ENCODE measurements at places on chromosomes 7 and 10.

DNA sequence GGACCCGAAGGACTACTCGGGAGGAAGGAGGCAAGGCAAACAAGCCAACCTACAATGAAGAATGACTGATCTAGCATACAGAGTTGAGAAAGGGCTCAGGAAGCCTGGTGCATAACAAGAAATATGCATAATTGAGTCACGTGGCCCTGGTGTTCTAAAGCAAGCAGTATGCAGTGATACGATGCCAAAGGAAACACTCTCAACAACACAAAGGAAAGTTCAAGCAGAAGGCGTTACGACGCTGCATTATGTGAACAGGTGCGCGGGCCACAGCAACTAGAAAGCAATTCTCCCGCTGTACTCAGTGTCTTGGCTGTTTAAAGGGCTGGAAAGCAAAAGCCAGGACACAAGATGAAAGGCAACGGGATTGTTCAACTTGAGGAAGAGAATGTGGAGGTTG is 100.8 kb downstream of the PRTFDC1 start:
- DNase-seq: no peak

DNA sequence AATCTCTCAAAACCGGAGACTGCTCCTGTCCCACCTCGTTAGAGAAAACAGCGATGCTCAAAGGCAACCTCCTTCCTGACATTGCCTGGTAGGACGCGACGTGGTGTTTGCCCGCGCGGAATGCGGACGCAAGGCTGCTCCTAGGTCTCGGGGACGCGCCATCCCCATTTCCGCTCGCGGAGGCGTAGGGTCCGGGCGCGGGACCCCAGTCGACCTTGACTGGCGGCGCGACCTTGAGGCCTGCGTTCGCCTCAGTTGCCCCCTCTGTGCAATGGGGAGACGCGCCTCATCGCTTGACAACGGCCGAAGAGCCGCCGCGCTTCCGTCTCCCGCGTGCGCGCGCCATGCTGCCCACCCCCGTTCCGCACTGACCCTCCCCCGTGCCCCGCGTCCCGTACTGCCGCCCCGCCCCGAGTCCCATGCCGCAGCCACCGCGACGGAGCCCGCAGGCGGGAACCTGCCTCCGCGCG is 412 bp upstream of the PPIA start:
- no peak for DNase-seq

DNA sequence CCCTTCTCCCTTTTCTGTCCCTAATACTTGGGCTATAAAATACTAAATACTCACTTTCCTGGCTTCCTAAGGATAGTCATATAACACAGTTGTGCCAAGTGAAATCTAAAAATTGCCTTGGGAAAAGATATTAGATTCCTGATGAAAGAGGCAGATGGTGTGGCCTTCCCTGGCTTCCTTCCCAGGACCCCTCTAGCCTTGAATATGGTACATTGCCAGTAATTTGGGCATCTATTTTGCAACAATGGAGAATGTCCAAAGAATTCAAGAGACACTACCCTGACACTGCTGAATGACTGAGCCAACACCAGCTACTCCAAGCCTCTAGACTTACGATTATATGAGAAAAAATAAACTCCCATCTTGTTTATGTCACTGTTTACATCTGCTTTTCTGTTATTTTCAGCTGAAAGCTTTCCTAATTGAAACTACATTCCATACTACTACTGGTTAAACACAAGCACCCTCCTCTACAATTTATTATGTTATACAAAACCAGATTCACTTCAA is 17.9 kb downstream of the COPG2 start:
- no peak for DNase-seq

DNA sequence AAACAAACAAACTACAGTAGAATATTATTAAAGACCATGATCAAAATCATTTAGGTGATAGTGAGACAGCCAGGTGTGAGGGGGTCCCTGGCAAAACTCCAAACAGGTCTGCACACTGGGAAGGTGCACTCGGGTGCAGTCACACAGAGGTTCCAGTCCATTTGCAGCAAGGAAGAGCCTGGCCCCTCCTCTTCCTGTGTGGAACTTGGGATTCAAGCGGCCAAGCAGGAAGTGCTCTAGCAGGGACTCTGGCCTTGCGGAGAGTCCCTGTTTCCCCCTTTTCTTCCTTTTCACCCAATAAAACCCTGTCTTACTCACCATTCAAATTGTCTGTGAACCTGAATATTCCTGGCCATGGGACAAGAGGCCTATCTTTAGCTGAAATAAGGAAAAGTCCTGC is 181.8 kb downstream of the LRRTM3 start:
- DNase-seq: no peak

- DNase-seq: no peak
Observed at GRCh38 chr10:99915414-99915813, 94.3 kb downstream of the DNMBP start.

DNA sequence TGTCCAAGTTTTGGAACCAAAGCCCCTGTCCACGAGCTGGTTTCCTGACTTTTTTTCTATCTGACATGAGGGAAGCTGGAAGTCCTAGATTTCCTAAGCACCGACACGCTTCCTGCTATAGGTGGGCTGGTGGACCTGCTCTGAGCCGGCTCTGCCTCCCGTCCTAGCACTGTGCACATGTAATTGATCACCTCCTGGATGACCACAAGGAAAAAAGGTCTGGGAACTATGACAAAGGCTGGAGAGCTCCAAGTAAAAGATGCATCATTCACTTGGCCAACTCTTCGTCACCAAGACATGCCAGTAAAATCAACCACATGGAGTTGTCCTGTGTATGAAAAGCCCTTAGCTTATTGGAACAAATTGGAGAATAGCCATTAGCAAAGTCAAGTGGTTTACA is 104.8 kb downstream of the ITIH5 start:
- DNase-seq: no peak

DNA sequence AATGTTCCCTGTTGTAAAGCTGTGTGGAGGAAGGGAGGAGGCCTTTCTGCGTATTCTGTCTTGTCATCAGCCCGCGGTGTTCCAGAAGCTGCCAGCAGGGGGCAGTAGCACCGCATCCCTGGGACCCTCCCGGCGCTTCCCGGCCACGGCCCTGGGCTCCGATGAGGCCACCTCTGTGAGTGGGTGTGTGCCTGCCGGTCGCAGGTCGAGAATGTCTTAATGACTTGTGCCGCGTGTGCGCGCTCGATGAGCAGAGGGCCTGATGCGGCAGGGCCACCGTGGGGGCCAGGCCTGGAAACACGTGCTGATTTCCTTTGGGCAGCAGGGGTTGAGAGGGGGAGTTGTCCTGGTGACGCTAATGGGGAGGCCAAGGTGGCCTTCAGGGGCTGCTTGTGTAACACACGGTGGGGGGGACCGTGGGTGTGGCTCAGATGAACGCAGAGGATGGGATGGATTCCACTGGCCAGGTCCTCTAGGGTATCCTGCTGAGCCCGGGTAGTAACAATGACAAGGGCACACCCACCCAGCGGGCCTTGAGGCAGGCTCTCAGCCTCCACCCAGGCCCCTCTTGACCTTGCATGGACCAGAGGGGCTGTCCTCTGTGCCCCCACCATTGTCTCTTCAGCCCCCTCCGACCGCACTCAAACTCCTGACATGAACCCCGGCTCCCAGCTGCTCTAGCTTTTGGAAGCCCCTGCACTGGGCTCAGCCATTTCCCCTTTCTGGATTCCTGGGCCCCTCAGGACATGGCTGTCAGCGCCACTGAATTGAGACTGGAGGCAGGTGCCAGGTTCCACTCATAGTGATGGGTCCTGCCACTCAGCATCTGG is 135.9 kb upstream of the PODXL start:
- peak; percentile 29 for DNase-seq

- no peak for DNase-seq
Observed at GRCh38 chr10:14429043-14429700, 98.4 kb upstream of the FRMD4A start.

- no peak for DNase-seq
Observed at GRCh38 chr10:123772645-123773508, 106.7 kb downstream of the GPR26 start.

DNA sequence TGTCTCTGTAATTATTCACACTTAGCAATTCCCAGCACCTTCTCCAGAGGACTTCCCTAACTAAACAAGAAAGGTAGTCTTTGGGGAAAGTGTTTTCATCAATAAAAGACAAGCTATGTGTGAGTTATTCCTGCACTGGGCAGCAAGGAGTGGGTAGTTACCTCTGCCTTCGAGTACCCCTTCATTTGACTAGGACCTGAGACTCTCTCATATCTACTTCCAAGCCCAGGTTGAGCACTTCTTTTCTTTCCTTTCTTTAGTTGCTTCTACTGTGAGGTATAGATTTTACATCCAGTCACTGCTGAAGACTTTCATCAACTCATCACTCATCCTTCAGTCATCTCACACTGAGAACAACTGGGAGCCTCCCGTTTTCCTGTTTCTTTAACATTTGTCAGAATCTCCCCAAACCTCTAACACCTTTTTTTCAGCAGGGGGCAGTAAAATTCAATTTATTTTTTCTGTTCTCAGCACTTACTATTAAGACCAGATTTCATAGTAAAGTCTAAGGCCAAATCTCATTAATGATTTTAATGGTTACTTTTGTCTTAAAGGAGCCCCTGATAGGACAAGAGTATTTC is 80.1 kb upstream of the PRSS1 start:
- DNase-seq: no peak

- no peak for DNase-seq
Observed at GRCh38 chr7:24834128-24834798, 77.0 kb upstream of the GSDME start.

GRCh38 chr7:1395211-1396070 is 63.8 kb downstream of the MICALL2 start:
- no peak for DNase-seq

DNA sequence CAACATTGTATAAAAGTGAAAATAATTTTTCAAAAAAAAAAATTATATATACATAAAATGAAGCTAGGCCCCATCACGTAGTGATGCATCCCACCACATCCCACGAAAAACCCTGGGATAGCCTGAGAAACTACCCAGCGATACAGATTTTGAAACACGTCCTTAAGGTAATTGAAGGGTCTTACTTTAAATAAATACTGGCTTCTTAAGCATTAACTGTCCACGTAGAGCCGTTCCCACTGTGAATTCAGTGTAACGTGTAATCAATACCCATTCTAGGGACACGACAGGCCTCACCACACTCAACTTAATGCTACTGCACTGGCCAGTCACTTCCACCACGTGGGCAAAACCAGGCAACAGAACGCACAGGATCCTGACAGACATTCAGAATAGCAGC is 4.0 kb downstream of the ANKRD61 start:
- no peak for DNase-seq

GRCh38 chr10:33273295-33274002 is 61.0 kb downstream of the NRP1 start:
- no peak for DNase-seq

DNA sequence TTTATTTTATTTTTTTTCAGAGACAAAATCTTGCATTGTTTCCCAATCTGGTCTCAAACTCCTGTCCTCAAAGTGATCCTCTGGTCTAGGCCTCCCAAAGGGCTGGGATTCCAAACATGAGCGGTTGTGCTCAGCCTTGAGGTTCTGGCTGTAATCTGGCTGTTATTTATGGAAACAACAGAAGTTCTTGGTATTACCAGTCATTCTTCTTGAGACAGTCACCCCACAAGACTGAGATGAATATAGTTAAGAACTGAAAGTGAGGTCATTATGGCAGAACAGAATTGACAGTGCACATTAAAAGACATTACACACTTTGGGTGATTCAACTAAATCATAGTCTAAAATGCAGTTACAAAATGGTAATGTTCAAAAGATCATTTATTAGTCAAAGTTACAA is 719.5 kb downstream of the ZWINT start:
- no peak for DNase-seq

- no peak for DNase-seq
Observed at GRCh38 chr10:5595591-5595990, 70.8 kb downstream of the ASB13 start.
